ENCODE measurements at places on chromosomes 11 and 22.

- DNase-seq: peak; percentile 47
Observed at GRCh38 chr22:31346733-31347250, 646 bp upstream of the PATZ1 start.

GRCh38 chr11:57637626-57638004, 12.1 kb downstream of the YPEL4 start:
- no peak for DNase-seq

- no peak for DNase-seq
Observed at GRCh38 chr11:129728581-129728980, 87.1 kb upstream of the TMEM45B start.

GRCh38 chr11:399731-400211, 5.8 kb downstream of the PKP3 start:
- no peak for DNase-seq

DNA sequence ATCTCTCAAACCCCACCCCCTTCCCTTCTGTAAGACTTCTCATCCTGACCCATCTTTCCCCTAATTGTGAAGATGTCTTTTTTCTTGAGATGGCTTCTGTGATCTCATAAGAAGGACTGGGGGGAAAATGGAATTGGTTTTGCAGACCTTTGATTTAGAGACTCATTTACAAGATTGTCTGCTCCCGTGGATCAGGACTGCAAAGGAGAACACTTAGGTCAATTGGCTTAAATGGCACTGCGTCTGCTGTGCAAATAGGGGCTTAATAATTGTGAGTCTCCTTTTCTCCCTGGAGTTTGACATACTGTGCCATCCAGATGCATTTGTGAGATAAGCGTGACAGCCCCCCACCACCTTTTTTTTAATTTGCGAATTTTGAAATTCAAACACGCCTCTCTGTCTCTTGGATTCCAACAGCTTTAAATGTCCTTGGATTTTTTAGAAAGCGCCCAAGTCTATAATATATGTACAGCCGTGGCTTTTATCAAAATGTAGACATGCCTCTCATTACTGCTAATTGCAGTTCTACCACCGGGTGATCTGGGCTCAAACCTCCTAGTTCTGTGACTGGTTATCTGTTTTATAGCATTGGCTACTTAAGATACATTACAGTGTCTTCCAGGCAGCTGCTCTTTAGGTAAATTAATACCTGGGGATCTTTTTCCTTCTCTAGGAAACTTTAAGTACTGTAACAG, 150.0 kb downstream of the DBX1 start:
- DNase-seq: no peak

GRCh38 chr11:36295926-36296325, at the start of gene PRR5L:
Gene PRR5L (plus strand): TSS chr11:36296288. CDS start chr11:36401122, 104,834 bp downstream.
- no peak for DNase-seq

- DNase-seq: no peak
Observed at GRCh38 chr11:115503886-115504275, 334 bp downstream of the CADM1 start.

DNA sequence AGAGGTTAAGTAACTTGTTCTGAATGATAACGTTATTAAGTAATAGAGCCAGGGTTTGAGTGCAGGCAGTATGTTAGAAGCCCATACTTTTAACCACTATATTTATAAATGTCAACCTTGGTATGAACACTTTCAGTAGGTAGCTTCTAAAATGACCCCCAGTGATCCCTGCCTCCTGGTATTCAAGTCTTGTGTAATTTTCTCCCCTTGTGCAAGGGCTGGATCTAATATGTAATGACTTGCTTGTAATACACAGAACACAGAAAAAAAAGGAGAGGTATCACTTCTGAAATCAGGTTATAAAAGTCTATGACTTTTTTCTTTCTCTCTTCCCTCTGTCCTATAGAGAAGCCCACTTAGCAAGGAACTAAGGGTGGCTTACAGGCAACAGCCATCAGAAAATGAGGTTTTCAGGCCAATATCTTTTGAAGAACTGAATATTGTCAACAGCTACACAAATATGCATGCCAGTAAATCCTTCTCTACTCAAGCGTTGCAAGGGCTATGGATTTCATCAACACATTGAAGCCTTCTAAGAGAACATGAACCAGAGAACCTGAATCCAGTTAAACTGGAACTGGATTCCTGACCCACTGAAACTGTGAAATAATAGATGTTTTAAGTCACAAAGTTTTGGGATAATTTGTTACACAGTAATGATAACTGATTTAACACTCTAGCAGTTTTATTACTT, 712.3 kb downstream of the METTL15 start:
- no peak for DNase-seq

- DNase-seq: peak; percentile 76
Observed at GRCh38 chr22:27885977-27886842, 32.8 kb downstream of the PITPNB start.

- no peak for DNase-seq
Observed at GRCh38 chr11:117258576-117258975, 26.1 kb downstream of the RNF214 start.

GRCh38 chr22:46026899-46027210, 49.9 kb upstream of the WNT7B start:
- DNase-seq: no peak

DNA sequence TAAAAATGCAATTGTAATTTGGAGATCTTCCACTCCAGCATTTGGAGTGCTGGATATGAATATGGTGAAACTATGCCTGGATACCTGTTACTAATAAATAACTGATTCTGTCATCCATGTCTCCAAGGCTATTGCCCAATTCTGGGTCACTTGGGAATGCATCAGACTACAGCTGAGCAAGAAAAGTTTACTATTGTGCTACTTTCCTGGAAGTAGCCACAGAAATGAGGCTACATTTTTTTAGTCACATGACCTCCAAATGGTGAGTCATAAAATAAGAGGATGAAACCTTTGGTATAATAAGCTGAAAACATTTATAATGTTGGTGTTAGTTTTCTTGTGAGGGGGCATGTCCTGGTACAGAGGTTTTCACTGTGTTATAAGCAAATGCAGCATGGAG, 44.4 kb downstream of the DCDC1 start:
- peak; percentile 93 for DNase-seq

GRCh38 chr22:50620593-50621355, 7.2 kb downstream of the ARSA start:
- DNase-seq: no peak

DNA sequence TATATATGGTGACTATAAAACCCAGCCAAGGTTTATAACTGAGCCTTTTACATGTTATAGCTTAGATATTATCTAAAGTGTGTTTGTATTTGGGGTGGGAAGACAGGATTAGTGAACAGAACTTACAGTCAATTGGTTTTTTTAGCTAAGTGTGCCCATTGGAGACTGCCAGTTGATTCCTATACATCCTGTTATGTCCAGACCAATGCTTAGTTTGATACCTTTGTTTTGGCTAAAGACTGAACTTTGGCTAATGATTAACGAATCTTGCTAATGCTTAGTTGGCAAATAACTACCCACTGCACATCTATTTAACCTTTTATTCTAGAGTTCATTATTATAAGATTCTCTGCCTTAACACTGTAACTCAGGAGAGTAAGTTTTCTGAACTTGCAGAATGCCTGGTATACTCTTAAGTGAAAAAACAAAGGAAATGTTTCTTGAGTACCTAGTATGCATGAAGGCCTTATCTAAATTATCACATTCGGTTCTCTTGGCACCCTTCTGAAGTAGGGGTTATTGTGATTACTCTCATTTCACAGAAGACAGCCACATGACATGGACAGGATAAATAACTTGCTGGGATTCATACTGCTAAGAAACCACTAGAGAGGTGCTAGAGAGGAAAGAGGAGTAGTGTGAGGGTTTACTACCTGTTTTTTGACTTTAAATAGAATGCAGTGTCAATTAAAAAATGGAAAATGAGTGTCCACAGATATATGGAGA, 54.0 kb downstream of the KREMEN1 start:
- no peak for DNase-seq

- peak; percentile 74 for DNase-seq
Observed at GRCh38 chr11:32079553-32079952, 11.3 kb upstream of the RCN1 start.

GRCh38 chr22:45225732-45226502, 14.8 kb downstream of the KIAA0930 start:
- DNase-seq: no peak

GRCh38 chr11:112785149-112785548, 176.1 kb upstream of the NCAM1 start:
- peak; percentile 64 for DNase-seq

GRCh38 chr22:29116397-29117123, 43.7 kb downstream of the KREMEN1 start:
- DNase-seq: no peak

GRCh38 chr11:80241766-80242165, 800.9 kb upstream of the TENM4 start:
- DNase-seq: peak; percentile 1

GRCh38 chr11:85831050-85831449, 20.1 kb upstream of the SYTL2 start:
- no peak for DNase-seq

GRCh38 chr11:92154110-92154509, 70.5 kb upstream of the FAT3 start:
- no peak for DNase-seq

GRCh38 chr22:49763696-49764095, 64.0 kb downstream of the BRD1 start:
- DNase-seq: no peak

- DNase-seq: no peak
Observed at GRCh38 chr11:105027678-105028077, 4.7 kb upstream of the CASP5 start.

GRCh38 chr11:82682003-82682751, 51.5 kb downstream of the FAM181B start:
- DNase-seq: peak; percentile 69

GRCh38 chr11:117905524-117905923, 23.7 kb downstream of the TMPRSS13 start:
- DNase-seq: no peak

DNA sequence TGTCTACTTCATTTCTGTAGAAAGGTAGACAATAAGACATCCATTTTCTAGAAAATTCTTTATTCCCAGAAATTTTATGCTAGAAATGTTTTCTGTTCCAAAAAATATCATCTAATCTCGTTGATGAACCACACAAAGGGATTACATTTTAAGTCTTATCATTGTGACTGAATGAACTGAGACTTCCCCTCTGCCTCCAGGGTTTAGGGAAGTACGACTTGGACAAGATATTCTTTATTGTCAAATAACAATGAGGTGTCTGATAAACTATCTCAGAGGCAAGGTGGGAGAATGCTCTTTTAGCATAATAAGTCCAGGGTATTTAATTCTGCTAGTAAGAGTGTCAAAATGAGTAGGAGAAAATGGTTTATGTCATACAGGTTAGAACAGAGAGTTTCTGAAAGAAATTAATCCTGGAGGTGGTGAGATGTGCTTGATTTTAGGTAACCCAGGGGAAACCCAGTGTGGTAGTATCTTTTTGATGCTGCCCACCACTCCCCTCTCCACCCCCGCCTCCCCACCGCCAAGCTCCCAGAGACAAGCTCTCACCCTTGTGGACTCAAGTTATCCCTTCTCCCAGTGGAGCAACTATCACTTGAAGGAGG, 100.6 kb downstream of the CD44 start:
- no peak for DNase-seq

GRCh38 chr11:74543991-74544390, 48.4 kb upstream of the POLD3 start:
- peak; percentile 8 for DNase-seq

- peak; percentile 42 for DNase-seq
Observed at GRCh38 chr11:122791411-122791810, 46.9 kb upstream of the CRTAM start.

- DNase-seq: no peak
Observed at GRCh38 chr11:77040889-77041288, 6.7 kb downstream of the B3GNT6 start.

DNA sequence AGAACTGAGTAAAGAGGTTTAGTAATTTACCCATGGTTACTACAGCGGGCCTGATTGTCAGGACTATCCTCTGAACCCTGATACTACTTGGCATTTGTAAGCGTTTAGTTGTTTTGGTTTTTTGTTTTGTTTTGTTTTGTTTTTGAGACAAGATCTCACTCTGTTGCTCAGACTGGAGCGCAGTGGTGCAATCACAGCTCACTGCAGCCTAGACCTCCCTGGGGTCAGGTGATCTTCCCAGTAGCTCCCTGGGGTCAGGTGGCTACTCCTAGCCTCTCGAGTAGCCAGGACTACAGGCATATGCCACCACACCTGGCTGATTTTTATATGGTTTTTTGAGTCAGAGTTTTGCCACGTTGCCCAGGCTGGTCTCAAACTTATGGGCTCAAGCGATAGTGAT, 118.6 kb downstream of the WNT11 start:
- DNase-seq: no peak

GRCh38 chr22:27771637-27772036, 29.9 kb downstream of the MN1 start:
- DNase-seq: no peak

- no peak for DNase-seq
Observed at GRCh38 chr22:25554689-25555088, 9.8 kb upstream of the GRK3 start.

DNA sequence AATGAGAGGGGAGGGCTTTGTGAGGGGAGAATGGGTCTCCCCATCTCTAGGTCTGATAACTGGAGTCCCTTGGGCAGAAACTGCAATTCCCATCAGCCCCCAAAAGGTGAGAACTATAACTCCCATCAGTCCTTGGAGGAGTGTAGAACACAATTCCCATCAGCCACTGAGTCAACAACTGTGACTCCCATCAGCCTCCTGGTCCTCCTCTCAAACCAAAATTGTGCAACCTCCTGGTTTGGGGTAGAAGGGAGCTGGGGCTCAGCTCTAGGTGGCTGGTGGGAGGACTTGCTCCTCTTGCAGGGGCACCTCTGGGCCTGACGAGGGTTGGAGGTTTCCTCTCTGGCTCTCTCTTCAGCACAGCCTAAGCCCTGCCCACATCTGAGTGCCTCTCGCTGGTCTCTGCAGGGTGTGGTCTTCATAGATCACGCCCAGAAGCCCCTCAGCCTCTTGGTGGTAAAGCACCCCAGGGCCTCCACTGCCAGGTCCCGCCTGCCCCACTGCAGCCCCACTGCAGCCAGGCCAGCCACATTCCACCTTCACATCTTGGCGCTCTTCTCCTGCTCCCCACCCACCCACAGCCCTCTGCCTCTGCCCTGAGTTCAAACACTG, 18.5 kb downstream of the SLC22A12 start:
- DNase-seq: peak; percentile 14
